ENCODE measurements at places on chromosomes 5 and 9. TPM values are rescaled to one million over a fixed set of nuclear protein-coding genes. Genes with fewer than 3 reads are reported as not detected.

The HAND1 gene
- total RNA-seq: not detected

GRCh38 chr5:72167257-72167656 is 60.0 kb downstream of the MAP1B start:
- no peak overlapping the region for H3K27ac ChIP-seq
- no peaks in the 10 kb centered on the region for H3K36me3 ChIP-seq
- H3K4me3 ChIP-seq: no peak overlapping the region
- H3K4me1 ChIP-seq: no peaks in the 10 kb centered on the region

The TMC1 gene
- total RNA-seq: not detected

GRCh38 chr9:6007058-6007769 is 8.2 kb downstream of the RANBP6 start:
- no peaks in the 10 kb centered on the region for H3K27me3 ChIP-seq
- peak overlapping the region; percentile 91 for H3K27ac ChIP-seq
- peaks cover 53% of the 10 kb centered on the region for H3K4me1 ChIP-seq
- peaks cover 25% of the 10 kb centered on the region for H3K36me3 ChIP-seq
- H3K4me3 ChIP-seq: peak overlapping the region; percentile 96

GRCh38 chr9:347667-348292 is 133.1 kb downstream of the DOCK8 start:
- no peak overlapping the region for H3K4me3 ChIP-seq
- peaks cover 54% of the 10 kb centered on the region for H3K36me3 ChIP-seq
- no peak for DNase-seq
- H3K27ac ChIP-seq: no peak overlapping the region
- no peaks in the 10 kb centered on the region for H3K27me3 ChIP-seq
- peaks cover 26% of the 10 kb centered on the region for H3K4me1 ChIP-seq

- no peaks in the 10 kb centered on the region for H3K4me1 ChIP-seq
- no peaks in the 10 kb centered on the region for H3K27me3 ChIP-seq
- no peak overlapping the region for H3K4me3 ChIP-seq
- no peak overlapping the region for H3K27ac ChIP-seq
- no peaks in the 10 kb centered on the region for H3K36me3 ChIP-seq
Measured at GRCh38 chr9:106707738-106708474, 155.1 kb upstream of the ZNF462 start.

DNA sequence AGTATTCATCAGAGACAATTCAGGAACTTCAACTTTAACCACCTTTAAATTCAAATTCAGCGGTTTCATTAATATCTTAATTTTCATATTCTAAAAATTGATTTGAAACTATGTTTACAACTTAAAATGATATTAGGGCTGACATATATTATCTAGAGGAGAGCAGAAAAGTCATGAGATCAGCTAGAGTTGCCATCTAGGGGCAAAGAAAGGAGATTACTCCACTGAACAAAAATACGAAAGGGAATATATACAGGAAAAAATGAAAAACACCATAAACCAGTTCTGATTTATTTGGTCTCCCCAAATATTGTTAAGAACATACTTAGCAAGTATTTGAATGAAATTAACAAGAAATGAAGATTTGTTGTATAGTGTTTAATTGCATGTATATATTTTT is 946.3 kb downstream of the DTWD2 start:
- H3K4me3 ChIP-seq: no peak overlapping the region
- no peak overlapping the region for H3K27ac ChIP-seq
- no peak for DNase-seq
- H3K27me3 ChIP-seq: no peaks in the 10 kb centered on the region
- no peaks in the 10 kb centered on the region for H3K36me3 ChIP-seq

GRCh38 chr5:94810281-94810680 is 191.8 kb downstream of the SLF1 start:
- H3K36me3 ChIP-seq: no peaks in the 10 kb centered on the region
- no peaks in the 10 kb centered on the region for H3K27me3 ChIP-seq
- H3K27ac ChIP-seq: no peak overlapping the region
- no peak overlapping the region for H3K4me3 ChIP-seq
- no peak for DNase-seq

DNA sequence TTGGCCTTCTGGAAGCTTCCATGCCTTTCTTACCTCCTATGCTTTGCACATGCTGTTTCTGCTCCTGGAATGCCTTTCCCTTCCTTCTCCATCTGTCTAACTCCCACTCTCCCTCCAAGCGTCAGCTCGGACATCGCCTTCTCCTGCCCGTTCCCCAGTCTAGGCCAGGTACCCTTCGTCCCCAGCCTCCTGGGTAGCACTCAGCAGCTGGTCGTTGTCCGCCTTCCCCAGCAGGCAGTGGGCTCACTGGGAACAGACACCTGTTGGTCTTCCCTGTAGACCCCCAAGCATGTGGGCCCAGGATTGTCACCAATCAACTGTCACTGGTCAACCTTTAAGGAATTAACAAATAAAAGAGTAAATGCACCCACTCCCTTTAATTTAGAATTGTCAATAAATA is 202.2 kb downstream of the RGS3 start:
- H3K27me3 ChIP-seq: no peaks in the 10 kb centered on the region
- H3K4me3 ChIP-seq: no peak overlapping the region
- H3K27ac ChIP-seq: no peak overlapping the region
- H3K36me3 ChIP-seq: no peaks in the 10 kb centered on the region
- no peak for DNase-seq

DNA sequence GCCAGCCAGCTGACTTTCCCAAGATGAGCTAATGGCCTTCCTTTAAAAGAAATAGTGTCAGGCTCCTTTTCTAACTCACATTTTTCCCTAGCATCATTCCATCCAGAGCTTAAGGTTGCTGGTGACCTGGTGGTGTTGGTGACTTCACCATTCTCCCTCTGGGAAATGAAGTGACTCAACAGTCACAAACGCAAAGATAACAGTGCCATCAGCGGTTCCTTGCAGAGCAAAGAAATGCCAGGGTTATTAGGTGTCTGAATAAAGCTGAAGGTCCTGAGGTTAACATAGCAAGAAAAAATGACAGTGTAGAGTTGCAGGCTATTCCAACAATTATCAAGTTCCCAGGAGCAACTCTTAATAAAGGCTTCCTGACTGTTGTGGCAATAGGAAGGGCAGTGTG is 111.8 kb upstream of the SLC44A1 start:
- peaks cover 20% of the 10 kb centered on the region for H3K4me1 ChIP-seq
- no peaks in the 10 kb centered on the region for H3K36me3 ChIP-seq
- DNase-seq: no peak
- no peak overlapping the region for H3K27ac ChIP-seq
- no peak overlapping the region for H3K4me3 ChIP-seq

The PRR16 gene
- not detected for total RNA-seq

DNA sequence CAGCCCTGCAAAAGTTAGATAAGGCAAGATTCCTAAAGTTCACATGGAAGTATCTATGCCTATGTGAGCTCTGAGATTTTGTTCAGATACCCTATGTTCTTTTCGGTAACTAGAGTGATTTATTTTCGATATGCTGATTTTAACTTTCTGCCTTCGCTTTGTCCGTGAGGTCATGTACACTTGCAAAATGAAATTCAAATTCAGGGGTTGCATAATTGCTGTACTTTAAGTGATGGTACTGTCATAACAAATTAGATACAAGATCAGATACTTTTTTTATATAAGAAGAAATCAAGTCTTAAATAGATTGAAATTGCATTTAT is 350 bp upstream of the ECPAS start:
- peak overlapping the region; percentile 71 for H3K27ac ChIP-seq
- no peaks in the 10 kb centered on the region for H3K27me3 ChIP-seq
- peak overlapping the region; percentile 70 for H3K4me3 ChIP-seq
- no peak for DNase-seq
- H3K36me3 ChIP-seq: peaks cover 15% of the 10 kb centered on the region

- DNase-seq: peak; percentile 91
- H3K27ac ChIP-seq: no peak overlapping the region
- no peaks in the 10 kb centered on the region for H3K36me3 ChIP-seq
- no peaks in the 10 kb centered on the region for H3K27me3 ChIP-seq
- H3K4me3 ChIP-seq: no peak overlapping the region
- peaks cover 5% of the 10 kb centered on the region for H3K4me1 ChIP-seq
Measured at GRCh38 chr5:170225326-170226128, 7.3 kb upstream of the C5orf58 start.

- H3K27me3 ChIP-seq: no peaks in the 10 kb centered on the region
- no peak overlapping the region for H3K4me3 ChIP-seq
- no peaks in the 10 kb centered on the region for H3K36me3 ChIP-seq
- DNase-seq: no peak
Measured at GRCh38 chr9:125812403-125812802, 65.2 kb downstream of the PBX3 start.

The KIAA1958 gene
- 14.9 TPM for total RNA-seq

DNA sequence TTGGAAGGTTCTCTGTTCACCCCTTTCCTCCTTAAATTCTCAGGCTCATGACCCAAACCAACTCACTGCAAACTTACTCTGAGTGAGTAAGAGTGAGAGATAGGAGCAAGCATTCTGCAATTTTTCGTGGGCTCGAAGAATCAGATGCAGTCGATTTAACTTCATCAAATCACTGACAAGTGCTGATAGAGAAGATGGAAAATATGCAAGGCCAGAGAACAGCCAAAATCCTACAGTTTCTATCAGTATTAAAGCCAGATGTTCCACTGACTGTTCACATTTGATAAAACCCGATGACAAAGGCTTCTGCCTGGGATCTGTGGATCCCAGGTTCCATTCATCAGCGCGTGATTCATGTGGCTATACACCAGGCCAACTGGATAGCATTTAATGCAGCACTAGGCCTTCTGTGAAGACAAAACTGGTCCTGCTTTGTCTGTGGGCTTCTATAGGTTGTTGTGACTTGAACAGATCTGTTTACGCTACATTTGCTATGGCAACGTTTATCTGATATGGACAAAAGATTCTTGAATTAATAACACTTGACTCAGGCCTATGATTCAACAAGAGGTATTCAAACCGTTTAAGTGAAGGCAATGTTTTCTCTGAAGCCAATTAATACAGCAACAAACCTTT is 251.2 kb downstream of the NFIB start:
- H3K27ac ChIP-seq: no peak overlapping the region
- no peak for DNase-seq
- H3K27me3 ChIP-seq: no peaks in the 10 kb centered on the region
- no peaks in the 10 kb centered on the region for H3K36me3 ChIP-seq
- H3K4me1 ChIP-seq: no peaks in the 10 kb centered on the region

The PALM2AKAP2 gene
- total RNA-seq: not detected

DNA sequence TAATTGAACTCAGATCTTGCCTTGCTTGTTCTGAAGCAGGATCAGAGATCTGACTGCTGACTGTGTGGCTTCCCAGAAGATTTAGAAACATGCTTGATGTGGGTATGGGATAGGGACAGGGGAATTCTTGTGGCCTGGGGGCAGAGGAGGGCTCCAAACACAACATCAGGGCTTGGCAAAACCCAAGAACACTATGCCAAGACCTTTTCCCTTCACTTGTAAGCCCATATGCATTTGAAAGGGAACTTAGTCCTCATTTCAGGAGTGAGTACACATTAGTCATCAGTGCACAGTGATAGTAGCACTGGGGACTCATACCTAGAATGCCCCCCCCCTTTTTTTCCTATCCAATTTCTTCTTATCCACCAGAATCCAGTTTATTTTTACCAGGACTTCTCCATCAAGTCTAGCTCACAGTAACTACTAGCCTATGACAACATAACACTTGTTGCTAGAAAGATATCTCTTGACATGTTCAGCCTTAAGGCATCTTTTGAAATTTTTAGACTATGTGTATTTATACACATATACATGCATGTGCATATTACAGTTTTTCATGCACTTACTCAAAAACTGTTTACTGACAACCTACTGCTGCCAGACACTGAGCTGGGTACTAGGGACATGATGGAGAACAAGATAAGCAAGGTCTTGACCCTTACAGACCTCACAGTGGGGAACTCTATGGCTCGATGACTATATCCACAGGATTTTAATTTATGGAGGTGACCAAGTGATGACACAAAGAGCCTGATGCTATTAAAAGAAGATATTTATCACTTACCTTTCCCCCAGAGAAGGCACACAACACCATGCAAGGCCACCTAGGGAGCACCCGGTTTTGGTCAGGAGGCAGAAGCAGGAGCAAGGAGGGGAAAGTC is 158.3 kb upstream of the MAP3K1 start:
- no peaks in the 10 kb centered on the region for H3K36me3 ChIP-seq
- no peak overlapping the region for H3K4me3 ChIP-seq
- H3K27me3 ChIP-seq: no peaks in the 10 kb centered on the region
- no peak overlapping the region for H3K27ac ChIP-seq

The TSSK1B gene
- not detected for total RNA-seq

GRCh38 chr5:130605234-130605633 is 559.8 kb downstream of the HINT1 start:
- H3K4me1 ChIP-seq: no peaks in the 10 kb centered on the region
- H3K27ac ChIP-seq: no peak overlapping the region
- no peak for DNase-seq

GRCh38 chr9:131885144-131885609 is 145.3 kb upstream of the RAPGEF1 start:
- no peak for DNase-seq
- no peak overlapping the region for H3K27ac ChIP-seq
- peaks cover 4% of the 10 kb centered on the region for H3K36me3 ChIP-seq
- no peaks in the 10 kb centered on the region for H3K27me3 ChIP-seq

GRCh38 chr9:2021731-2022130 is 6.6 kb downstream of the SMARCA2 start:
- H3K27me3 ChIP-seq: no peaks in the 10 kb centered on the region
- peaks cover 10% of the 10 kb centered on the region for H3K36me3 ChIP-seq
- DNase-seq: peak; percentile 32
- peak overlapping the region; percentile 63 for H3K4me3 ChIP-seq

DNA sequence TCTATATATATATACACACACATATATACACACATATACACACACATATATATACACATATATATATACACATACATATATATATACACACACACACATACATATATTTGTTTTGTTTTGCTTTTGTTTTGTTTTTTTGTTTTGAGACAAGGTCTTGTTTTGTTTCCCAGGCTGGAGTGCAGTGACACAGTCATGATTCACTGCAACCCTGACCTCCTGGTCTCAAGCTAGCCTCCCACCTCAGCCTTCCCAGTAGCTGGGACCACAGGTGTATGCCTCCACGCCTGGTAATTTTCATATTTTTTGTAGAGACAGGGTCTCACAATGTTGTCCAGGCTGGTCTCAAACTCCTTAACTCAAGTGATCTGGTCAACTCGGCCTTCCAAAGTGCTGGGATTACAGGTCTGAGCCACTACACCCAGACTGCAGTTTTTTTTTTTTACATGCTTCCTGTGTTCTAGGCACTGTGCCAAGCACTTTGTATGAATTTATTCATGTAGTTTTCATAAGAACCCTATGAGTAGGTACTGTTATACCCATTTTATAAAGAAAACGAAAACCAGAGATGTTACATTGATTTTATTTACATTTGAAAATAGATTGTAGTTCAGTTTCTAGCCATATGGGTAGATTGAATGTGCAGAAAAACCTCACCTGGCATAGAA is 120.7 kb downstream of the PBX3 start:
- no peaks in the 10 kb centered on the region for H3K4me1 ChIP-seq
- no peaks in the 10 kb centered on the region for H3K27me3 ChIP-seq
- DNase-seq: no peak
- H3K4me3 ChIP-seq: no peak overlapping the region

GRCh38 chr9:73143711-73144328 is 7.8 kb upstream of the ANXA1 start:
- no peak overlapping the region for H3K4me3 ChIP-seq
- DNase-seq: no peak
- H3K27ac ChIP-seq: peak overlapping the region; percentile 23
- no peaks in the 10 kb centered on the region for H3K36me3 ChIP-seq
- no peaks in the 10 kb centered on the region for H3K27me3 ChIP-seq

GRCh38 chr5:53515988-53516387 is 35.6 kb downstream of the FST start:
- H3K4me3 ChIP-seq: no peak overlapping the region
- H3K36me3 ChIP-seq: no peaks in the 10 kb centered on the region
- peaks cover 20% of the 10 kb centered on the region for H3K27me3 ChIP-seq
- no peaks in the 10 kb centered on the region for H3K4me1 ChIP-seq
- no peak overlapping the region for H3K27ac ChIP-seq

GRCh38 chr5:9347541-9348295 is 198.2 kb downstream of the SEMA5A start:
- H3K27ac ChIP-seq: no peak overlapping the region
- DNase-seq: no peak
- H3K27me3 ChIP-seq: no peaks in the 10 kb centered on the region
- no peaks in the 10 kb centered on the region for H3K4me1 ChIP-seq
- no peak overlapping the region for H3K4me3 ChIP-seq

All from activated CD8-positive, alpha-beta T cell treated with anti-CD3 and anti-CD28 coated beads for 36 hours (primary cell).